ENCODE measurements at places on chromosomes 11 and 22. TPM values are rescaled to one million over a fixed set of nuclear protein-coding genes. Genes with fewer than 3 reads are reported as not detected.

- no peak for DNase-seq
Observed at GRCh38 chr22:40008726-40009291, 14.1 kb downstream of the FAM83F start.

- no peak for DNase-seq
Observed at GRCh38 chr22:49476176-49476575, 351.5 kb downstream of the BRD1 start.

GRCh38 chr11:102196816-102197215 lies 86.6 kb downstream of the YAP1 start:
- DNase-seq, result no peak

DNA sequence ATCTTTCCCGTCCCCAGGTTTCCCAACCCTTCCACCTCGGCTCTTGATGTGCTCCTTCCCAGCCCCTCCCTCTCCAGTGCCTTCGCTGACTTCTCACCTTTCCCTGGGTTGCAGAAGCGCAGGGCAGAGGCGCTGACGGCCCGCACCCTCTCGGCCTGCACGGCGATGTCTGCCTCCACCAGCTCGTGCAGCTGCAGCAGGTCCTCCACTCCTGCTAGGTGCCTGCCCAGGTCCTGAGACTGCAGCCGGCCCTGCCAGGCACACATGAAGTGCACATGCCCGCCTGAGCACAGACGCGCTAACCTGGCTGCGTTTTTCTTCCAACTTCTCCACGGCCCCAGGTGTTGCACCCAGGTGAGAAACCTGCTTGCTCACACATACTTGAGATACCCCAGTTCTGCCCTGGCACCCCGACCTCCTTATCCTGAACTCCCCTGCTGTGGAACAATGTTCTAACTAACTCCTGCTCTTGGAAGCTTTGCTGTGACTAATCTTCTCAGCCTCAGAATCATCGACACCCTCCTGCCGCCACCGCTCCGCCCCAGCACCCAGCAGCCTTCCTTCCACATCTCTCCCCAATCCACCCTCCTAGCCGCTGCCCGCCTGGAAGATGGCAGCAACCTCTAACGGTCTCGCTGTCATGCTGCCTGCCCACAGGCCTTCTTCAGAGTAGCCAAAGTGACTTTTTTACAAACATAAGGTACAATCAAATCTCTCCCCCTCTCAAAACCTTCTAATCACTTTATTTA lies 23.3 kb downstream of the SPTBN2 start:
- DNase-seq, result no peak

Gene INS
- not detected for total RNA-seq

Gene PPP2R5B
- 32.9 TPM for total RNA-seq

GRCh38 chr11:96257972-96258934 lies 84.7 kb downstream of the MAML2 start:
- no peak for DNase-seq

Gene TEX12
- not detected for total RNA-seq

DNA sequence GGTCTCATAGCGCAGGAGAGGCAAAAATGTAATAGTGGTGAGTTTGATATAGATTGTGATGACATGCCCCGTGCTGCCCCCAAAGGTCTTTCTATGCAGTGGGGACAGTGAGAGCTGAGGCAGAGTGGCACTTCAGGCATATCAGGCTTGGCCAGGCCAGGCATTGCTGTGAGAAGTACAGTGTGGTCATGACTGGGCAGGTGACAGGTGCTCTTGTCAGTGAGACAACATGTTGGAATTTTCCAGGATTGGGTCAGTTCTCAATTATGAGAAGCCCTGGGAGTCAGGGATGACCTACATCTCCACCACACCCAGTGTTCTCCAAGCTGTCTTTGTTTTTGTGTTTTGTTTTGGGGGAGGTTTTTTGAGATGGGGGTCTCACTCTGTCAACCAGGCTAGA lies 3.7 kb downstream of the SNAP29 start:
- DNase-seq, result no peak

GRCh38 chr11:45152740-45153595 lies 6.5 kb downstream of the PRDM11 start:
- DNase-seq, result no peak

DNA sequence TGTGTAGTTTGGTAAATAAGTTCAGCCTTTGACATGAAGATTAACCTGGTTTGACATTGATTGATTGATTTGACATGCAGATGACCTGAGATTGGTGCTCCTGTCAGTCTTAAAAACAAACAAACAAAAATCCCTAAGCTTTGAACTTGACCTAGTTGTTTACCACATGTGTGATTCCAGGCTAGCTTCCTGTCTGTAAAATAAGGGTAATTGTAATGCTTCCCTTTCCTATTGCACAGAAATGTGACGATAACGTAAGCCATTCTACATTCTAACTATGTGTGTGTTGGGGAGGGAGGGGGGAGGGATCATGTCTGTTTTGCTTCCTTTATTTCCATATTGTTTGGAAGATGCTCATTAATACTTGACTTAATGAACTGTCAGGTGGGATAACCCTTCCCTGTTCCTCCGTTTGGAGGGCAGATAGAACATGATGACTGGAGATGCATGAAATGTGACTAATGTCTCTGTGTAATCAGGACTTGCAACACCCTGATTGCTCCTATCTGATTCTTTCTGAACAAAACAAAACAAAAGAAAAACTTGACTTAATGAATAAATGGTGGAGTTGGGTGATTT lies 106.1 kb upstream of the CLMP start:
- DNase-seq, result peak; percentile 50

DNA sequence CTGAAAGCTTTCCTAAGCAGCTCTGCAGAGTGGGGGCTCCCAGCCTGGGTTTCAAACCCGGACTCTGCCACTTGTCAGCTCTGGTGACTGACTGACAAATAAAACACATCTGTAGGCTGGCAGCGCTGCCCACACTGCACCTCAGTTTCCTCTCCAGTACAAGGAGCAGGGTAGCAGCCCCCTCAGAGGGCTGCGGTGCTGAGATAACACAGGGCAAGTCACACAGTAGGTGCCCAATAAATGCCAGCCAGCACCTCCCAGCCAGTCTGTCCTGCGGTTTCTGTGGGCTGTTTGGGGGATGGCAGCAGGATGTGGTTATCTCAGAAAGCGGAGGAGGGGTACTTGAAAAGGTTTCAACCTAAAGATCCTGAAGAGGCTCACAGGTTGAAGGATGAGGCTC lies 1.5 kb downstream of the SYT12 start:
- no peak for DNase-seq

Gene SHANK3
- 3.6 TPM for total RNA-seq

GRCh38 chr11:8692417-8692816 lies 9.8 kb downstream of the RPL27A start:
- no peak for DNase-seq

DNA sequence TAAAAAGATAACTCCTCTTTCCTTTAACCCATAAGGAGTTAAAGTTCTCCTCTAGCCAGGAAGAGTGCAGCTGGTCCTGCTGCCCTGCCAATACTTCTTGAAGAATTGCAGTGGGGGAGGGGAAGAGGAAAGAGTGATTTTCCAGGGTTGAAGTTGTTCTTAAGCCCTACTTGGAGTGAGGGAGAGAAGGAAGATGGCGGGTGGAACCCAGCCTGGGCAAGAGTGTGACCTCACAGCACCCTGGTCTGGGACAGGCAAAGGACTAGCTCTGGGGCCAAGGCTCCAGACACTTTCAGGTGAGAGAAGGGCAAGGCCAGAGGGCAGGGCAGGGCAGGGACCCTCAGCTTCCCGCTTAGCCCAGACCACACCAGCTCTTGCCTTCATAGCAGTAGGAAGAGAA lies 6.6 kb downstream of the TNKS1BP1 start:
- DNase-seq, result no peak

- no peak for DNase-seq
Observed at GRCh38 chr11:72783144-72783905, 10.5 kb downstream of the STARD10 start.

- no peak for DNase-seq
Observed at GRCh38 chr22:17303840-17304779, 65.2 kb upstream of the CECR2 start.

GRCh38 chr22:38479096-38479837 lies 11.4 kb downstream of the KDELR3 start:
- peak; percentile 43 for DNase-seq

GRCh38 chr22:47645923-47646322 lies 883.5 kb downstream of the TBC1D22A start:
- no peak for DNase-seq

DNA sequence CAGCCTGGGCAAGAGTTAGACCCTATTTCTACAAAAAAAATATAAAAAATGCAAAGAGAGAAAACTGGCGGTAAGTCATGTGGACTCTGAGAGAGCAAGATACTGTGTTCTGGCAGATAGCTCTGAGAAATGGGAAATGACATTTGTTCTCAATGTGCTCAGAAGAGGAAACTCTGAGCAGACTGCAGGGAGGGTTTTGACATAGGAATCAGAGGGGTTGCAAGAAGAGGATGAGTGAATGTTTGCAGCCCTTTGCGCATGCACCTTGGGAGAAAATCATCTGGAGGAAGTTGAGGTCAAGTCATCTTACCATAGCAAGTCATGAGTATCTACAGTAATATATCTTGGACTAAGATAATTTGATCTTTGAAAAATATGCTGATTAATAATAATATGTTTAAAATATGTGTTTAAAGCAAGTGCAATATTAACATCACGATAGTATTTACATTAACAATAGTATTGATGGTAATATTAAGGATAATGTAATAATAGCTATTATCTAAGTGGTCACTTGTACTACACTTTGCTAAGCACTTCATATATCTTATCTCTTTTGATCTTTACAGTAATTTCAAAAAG lies 2.6 kb downstream of the ACER3 start:
- DNase-seq, result no peak

DNA sequence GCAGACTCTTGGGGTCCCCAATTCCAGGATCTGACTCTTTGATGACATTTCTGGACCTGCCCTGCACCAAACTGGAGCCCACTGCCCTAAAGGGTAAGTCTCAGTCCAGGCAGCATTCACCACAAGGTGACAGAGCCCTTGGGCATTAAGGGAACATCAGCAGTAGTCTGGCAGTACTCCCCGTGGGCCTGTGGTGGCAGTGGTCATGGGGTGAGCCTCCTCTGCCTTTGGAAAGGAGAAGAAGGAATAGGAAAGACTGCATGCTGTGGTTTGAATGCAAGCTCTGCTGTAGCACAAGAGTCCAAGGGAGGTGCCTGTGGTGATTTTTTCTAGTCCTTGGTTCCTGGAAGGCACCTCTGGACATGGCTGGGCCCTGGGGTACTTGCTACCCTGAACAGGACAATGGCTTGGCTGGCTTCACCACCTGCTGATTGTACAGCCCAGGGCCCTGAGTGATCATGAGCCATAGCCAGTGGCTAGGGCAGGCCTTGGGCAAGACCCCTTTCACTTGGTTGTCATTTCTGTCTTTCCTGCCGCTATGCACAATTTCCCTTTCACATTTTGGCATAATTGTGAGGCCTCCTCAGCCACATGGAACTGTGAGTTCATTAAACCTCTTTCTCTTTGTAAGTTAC lies 160.7 kb upstream of the GRIA4 start:
- DNase-seq, result no peak

Gene TM7SF2
- 52.5 TPM for total RNA-seq

DNA sequence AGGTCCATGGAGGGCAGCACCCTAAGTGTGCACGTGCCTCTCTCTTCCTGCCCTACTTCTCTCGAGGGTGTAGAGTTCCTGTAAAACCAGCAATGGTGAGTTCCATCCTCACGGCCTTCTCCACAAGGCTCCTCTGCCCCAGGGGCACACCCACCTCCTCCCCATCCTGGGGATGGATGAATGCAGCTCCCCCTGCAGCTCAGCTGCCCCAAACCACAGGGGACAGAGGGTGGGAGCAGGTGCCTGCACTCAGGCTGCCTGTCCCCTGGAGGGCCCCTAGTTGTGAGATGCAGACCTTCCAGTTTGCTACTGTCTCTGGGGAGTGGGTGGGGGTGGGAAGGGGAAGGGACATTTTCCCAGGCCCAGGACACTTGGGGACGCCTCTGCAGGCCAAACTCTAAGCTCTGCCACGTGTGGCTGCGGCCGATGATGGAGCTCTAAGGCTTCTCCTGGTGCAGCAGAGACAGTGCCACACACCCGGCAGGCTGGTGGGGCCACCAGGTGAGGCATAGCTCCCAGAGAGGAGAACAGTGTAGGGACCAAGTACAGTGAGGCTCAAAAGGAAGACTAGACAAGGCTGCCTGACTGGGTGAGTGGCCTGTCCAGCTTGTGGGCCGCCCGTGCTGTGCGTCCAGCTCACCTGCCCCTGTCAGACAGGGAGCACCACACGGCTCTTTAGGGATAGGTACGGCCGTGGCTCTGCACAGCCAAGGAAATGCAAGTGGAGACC lies 540.9 kb downstream of the TBC1D22A start:
- no peak for DNase-seq

Gene TREH
- total RNA-seq, result not detected

DNA sequence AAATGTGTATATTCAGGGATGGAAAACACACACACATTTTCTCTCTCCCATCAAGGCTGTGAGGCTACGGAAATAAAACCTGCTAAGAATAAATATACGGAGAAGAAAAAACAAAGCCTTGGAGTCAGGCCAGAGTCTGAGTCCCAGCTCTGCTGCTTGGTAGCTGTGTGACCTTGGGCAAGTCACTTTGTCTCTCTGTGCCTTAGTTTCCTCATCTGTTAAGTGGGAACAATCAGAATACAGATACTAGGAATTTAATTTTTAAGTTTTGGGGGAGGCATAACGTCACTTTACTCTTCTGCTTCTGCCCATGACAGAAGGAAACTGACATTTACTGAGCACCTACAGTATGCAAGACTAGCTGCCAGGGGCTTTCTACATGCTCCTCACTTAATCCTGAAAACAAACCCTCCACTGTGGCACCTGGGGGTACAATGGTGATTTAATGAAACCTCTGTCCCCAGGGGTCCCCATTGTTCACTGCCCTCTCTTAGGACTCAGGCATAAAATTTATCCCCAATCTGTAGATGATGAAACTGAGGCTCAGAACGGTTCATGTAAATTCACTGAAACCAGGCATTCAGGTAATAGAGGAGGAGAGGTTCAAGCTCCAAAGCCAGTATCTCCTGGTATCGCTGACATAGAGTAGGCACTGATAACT lies 131.9 kb upstream of the SERPIND1 start:
- no peak for DNase-seq

GRCh38 chr11:128305588-128305987 lies 281.8 kb downstream of the ETS1 start:
- no peak for DNase-seq

- DNase-seq, result no peak
Observed at GRCh38 chr11:72871119-72871518, 56.9 kb downstream of the ATG16L2 start.

DNA sequence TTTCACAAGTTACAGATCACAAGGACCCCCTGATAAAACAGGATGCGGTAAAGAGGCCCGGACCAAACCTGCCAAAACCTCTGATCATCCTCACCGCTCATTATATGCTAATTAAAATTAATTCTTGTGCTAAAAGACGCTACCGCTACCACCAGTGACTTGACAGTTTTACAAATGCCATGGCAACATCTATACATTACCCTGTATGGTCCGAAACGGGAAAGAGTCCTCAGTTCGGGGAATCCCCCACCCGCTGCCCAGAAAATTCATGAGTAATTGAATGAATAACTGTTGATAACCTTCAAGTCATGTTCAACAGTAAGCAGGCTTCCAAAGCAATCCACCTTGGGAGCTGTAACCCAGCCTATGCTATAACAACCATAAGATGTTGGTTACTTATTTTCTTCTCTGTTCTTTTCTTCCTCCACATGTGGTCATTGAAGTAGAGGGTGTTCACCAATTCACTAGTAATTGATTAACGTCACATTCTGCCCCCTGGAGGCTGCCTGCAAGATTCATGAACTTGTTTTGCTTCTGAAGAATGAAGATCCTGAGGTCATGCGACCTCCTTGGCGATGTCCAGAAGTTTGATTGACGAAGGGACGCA lies 20.6 kb downstream of the APOBEC3H start:
- no peak for DNase-seq

- no peak for DNase-seq
Observed at GRCh38 chr11:66150725-66151124, 80.7 kb downstream of the PACS1 start.

- no peak for DNase-seq
Observed at GRCh38 chr11:125990244-125990643, 44.4 kb downstream of the VSIG10L2 start.

Measured in epithelial cell of proximal tubule (primary cell).